ENCODE measurements at places on chromosomes 6 and 20.

DNA sequence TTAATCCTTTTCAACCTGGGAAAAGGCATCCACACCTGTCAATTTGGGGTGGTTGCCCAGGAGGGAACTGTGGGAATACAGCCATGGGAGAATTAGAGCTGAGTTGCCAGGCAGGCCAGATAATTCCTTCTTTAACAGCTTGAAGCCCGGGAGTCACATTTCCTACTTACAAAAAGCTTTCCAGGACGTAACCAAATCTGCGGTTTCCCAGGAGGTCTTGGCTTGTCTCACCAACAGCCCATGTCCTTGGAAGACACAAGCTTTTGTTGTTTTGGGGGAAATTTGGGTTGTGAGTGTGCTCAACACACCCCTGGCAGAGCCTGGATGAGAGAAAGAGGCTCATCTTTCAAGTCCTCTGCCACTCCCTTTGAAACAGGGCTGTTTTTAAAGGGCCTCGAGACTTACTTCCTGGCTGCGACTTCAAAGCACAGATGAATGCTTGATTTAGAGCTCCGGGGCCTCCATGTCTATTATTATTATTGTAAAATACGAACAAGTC, 465.9 kb upstream of the BTBD3 start:
- peak; percentile 63 for DNase-seq

DNA sequence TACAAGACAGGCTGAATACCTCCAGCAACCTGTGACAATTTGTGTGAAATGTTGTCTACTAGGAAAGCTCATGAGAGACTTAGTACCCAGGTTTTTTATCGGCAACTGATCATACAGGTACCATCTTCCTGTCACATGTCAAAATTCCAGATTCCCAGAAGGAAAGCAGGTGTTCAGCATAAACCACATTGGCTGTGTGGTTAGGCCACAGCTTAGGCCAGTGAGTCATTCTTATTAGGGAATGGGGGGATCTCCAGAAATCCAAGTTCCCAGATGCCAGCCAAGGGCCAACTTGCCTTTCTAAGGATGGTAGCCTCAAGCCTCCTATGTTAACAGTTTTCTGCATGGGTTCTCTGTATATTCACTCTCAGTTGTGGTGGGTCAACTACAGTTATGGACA, 65.9 kb downstream of the FAM184A start:
- no peak for DNase-seq

- no peak for DNase-seq
Observed at GRCh38 chr6:114144887-114145851, 174.2 kb upstream of the HDAC2 start.

DNA sequence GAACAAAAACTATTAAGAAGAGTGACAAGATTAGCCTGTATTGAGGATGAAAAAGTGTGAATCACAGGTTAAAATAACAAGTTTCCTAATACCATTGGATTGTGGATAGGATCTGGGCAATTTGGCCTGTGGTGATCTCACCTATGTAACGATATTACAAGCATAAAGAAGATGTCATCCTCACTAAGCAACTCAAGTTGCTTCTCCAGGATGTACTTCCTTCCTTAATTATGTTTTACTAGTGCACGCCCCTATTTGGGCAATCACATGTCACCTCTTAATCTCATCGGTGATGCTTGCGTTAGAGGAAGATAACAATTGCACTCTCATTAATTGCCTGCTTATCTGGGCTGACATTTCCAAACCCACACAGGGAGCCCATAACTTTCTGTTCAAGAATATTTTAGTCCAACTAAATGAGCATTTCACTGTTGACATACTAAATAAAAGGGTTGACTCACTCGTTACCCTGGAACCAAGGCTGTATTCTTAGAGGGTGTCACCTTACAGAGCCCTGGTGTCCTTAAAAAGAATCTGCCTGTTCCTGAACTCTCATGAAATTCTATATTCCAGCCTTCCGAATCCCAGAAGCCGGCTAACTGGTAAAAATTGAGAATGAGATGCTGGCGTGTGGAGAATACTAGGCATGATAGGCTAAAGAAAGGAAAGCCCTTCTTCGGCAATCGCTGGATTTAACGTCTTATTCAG, 88.2 kb upstream of the ATXN1 start:
- DNase-seq, result peak; percentile 36

GRCh38 chr6:113936093-113936934, 34.6 kb downstream of the HDAC2 start:
- peak; percentile 72 for DNase-seq

DNA sequence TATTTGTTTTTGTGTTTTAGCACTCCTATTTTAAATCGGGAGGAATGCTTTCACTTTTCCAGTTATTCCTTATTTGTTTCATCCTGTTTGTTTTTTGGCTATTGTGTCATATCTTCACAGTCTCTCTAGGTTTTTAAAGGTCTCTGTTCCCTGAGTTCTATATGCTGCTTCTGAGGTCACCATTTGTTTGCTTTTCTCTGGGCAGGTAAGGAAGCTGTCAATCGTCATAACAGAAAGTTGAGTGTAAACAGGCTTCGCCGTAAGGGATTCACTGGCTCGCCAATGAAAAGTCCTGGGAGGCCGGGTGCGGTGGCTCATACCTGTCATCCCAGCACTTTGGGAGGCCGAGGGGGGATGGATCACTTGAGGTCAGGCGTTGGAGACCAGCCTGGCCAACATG, 48.7 kb upstream of the RPS6KA2 start:
- no peak for DNase-seq

DNA sequence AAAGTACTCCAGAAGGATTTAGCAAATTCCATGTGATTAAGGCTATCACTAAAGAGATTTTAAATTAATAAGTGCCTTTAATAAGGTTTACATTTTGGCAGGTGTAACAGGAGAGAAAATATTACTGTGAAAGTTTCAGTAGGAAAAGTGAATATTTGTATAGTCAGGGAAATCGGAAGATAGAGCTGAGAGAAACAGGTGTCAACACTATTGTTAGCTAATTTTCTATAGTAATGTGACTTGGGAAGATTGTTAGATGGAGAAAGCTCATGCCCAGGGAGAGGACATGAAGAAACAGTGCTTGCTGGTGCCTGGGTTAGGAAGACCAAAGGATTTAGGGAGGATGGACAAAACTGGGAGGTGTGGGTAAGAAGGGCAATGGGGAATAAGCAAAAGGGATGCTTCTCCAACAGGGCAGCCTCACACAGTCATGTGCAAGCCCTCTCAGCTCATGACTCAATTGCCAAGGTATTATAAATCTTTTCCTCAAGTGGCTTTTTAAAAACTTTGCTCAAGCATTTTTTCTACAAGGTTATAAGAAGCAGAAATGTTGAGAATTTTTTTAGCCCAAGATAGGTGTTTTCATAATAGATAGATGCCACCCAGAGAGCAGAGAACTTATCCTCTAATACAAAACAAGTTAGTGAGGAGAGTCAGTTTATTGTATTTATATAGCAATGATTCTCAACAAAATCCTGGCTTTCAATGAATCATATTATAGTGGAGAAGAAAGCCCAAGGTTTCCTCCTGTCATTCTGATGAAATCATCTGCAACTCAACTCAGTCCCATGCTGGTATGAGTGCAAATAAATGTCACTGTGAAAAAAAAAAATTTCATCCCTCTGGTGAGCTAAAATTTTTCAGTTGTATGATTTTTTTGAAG, 325.2 kb upstream of the NT5E start:
- DNase-seq, result peak; percentile 51

DNA sequence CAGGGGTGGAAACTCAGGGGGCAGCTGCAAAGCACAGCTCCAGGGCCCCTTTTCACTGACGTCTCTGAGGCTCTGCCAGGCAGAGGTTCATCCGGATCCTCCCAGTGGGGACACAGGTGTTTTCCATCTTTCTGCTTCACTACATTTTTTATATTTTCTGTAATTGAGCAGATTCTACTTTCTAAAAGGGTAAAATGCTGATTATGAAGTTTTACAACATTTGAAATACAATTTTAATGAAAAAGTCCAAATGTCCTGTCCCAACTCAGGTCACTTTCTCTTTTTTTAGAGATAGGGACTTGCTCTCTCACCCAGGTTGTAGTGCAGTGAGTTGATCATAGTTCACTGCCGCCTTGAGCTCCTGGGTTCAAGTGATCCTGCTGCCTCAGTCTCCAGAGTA, 41.9 kb downstream of the HLA-A start:
- no peak for DNase-seq

GRCh38 chr6:36029464-36029863, 1.9 kb downstream of the MAPK14 start:
- DNase-seq, result peak; percentile 88

GRCh38 chr6:143026696-143027449, 33.8 kb upstream of the AIG1 start:
- DNase-seq, result peak; percentile 45

GRCh38 chr20:22611636-22612035, 27.3 kb upstream of the FOXA2 start:
- DNase-seq, result no peak

DNA sequence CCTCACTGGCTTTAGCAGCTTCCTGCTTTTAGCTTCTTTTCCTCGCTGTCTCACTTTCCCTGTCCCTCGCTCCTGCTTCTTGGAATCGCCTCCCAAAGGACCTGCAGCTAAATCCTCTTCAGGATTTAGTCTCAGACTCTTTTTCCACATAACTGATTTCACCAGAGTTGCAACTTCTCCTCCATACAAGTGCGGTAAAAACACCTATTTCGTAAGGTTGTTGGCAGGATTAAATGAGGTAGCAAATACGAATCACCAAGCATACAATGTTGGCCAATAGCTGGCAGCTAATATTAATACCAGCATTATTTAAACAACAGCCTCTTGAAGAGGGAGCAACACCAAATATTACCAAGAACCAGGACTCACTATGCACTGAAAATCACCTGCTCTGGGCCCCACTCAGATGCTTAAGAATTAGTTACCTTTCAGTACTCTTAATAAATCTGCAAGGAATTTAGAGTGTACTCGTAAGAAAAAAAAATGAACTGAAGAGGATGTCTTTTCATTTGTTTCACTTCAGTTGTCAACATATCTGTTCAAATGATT, 123.0 kb downstream of the DTNBP1 start:
- DNase-seq, result peak; percentile 37

GRCh38 chr20:14412065-14412681, 74.8 kb upstream of the FLRT3 start:
- no peak for DNase-seq

DNA sequence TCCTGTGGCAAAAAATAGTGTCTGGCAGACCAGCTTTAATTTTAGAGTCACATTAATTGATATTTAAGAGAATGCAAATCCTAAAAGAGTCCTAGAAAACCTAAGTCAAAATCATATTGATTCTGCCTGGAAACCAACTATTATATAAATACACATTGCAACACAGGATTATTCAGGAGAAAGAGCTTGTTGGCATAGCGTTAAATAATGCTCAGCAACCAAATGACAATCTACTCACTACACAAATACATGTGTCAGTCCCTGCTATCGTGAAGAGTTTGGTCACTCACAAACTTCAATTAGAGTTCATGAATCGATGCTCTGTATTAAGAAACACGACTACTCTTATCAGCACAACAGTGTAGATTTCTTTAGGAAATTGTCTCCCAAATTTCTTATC, 54.2 kb downstream of the CGA start:
- no peak for DNase-seq

DNA sequence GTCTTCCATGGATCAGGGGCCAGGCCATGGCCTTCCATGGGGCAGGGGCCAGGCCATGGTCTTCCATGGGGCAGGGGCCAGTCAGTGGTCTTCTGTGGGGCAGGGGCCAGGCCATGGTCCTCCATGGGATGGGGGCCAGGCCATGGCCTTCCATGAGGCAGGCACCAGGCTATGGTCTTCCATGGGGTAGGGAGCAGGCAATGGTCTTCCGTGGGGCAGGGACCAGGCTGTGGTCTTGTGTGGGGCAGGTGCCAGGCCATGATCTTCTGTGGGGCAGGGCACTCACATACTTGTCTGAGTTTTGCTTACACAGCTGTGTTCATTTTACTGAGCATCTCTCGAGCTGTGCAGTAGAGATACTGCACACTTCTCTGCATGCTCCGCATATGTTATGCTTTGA, 57.3 kb upstream of the THBS2 start:
- DNase-seq, result no peak

GRCh38 chr6:134564705-134565104, 246.8 kb upstream of the SGK1 start:
- no peak for DNase-seq

DNA sequence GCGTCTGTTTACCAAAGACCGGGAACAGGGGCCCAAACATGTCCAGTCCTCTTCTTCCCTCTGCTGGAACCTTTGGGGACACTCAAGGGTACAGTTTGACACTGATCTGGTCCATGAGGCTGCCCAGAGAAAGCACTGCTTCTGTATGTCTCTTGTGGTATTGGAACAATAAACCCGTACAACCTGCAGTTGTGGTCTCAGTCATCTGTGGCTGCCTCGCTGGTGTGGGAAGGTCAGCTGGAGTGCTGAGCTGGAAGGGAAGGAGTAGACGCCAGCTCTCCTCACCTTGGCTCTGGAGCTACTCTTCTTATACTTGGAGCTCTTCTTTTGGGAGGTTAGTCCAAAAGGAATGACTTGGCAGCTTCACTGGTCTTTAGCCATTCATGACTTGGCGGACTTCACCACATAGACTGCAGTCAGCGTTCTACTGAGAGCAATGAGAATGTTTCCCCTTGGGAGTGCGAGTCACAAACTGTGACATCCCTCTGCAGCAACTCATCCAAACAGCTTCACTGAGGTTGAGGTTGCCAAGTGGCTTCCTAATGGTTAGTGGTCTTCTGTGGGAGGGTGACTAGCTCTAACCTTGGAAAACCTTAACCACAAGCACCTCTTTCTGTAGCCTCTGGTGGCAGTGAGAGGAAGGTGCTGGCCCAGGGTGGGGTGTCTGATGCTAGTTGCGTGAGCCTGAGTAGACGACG, 81.2 kb downstream of the ASXL1 start:
- peak; percentile 91 for DNase-seq

DNA sequence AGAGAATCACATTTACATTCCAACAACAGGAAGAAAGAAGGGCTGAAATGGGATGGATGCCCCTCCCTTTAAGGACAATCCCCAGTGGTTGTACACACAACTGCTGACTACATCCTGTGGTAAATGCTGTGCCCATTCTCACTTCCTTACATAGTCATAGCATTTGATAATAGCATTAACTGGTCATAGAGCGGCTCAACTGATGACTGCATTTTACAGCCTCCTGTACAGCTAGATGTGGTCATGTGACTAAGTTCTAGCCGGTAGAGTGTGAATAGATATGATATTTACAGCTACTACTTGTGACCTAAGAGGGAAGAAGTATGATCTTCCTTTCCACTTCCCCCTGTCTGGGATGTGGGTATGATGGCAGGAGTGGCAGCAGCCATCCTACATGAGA, 24.7 kb downstream of the KCNK17 start:
- no peak for DNase-seq

DNA sequence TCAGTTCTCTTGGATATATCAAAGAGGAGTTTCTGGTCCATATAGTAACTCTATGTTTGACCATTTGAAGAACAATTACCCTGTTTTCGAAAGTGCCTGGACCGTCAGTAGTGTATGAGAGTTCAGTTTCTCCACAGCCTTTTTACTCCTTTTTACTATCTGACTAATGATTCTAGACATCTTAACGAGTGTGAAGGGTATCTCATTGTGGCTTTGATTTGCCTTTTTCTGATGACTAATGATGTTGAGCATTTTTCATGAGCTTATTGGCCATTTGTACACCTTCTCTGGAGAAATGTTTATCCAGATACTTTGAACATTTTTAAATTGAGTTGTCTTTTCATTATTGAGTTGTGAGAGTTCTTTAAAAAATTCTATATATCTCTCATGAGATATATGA, 114.9 kb upstream of the ATXN1 start:
- no peak for DNase-seq

- DNase-seq, result no peak
Observed at GRCh38 chr6:35417979-35418661, 34.0 kb upstream of the FANCE start.

GRCh38 chr6:95819939-95820338, 195.8 kb upstream of the FUT9 start:
- no peak for DNase-seq

GRCh38 chr6:148509800-148510581, 167.4 kb downstream of the SASH1 start:
- peak; percentile 99 for DNase-seq

Measured in fibroblast of mammary gland (primary cell).